ENCODE measurements at places on chromosomes 16 and 17.

GRCh38 chr17:74702116-74702871, 10.4 kb downstream of the CD300LF start:
- DNase-seq: no peak

DNA sequence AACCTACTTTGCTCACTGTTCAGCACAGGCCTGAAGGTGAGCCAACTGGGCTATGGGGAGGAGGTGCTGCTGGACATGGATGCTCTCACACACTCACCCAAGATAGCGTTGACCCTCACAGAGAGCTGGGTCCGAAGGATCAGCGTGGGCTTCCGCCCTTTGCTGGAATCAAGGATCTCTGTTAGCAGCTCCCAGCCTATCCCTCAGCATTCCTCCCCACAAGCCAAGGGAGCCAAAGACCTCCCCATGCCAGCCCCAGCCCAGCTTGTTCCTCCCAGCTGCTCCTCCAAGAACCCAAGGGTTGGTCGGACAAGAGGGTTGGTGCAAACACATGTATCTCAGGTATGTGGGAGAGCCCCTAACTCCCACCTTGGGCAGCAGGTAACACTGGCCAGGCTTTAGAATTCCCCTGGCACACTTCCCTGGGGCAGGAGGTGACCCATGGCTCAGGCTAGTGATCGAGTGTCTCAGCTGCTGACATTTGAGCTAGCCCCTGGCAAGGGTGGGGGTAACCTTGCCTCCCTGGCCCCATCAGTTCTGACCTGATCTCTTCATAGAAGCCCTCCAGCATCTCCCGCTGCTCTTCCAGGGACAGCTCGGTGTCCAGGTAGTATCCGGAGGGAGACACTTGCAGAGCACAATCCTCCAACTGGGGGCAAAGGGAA, 8.3 kb downstream of the FHOD1 start:
- DNase-seq: no peak

DNA sequence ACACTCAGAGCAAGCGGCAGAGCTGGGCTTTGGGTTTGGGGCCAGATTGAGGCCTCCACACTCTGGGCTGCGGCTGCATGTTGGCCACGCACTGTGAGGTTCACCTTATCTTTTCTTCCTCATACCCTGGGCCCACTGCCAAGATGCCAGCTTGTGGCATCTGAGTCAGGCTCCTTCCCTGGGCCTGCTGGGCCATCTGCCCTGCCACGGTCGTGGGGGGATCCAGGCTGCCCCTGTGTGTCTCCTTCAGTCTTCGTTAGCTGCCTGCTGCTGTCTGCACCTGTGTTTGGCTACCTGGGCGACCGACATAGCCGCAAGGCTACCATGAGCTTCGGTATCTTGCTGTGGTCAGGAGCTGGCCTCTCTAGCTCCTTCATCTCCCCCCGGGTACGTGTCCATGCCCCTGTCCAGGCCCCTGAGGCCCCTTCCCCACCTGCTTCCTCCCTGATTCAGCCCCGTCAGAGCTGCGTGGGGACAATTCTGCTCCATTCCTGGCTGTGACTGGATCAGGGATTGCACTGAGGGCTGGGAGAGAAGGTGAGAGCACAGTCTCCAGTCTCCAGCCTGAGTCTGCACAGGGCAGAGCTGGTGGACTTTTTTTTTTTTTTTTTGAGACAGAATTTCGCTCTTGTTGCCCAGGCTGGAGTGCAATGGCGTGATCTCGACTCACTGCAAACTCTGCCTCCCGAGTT, 11.2 kb downstream of the SPNS3 start:
- DNase-seq: no peak

- no peak for DNase-seq
These were observed 54.1 kb upstream of the CNEP1R1 start for GRCh38 chr16:49970797-49971431.

- DNase-seq: no peak
These were observed 41.1 kb upstream of the TANGO6 start for GRCh38 chr16:68802190-68802589.

DNA sequence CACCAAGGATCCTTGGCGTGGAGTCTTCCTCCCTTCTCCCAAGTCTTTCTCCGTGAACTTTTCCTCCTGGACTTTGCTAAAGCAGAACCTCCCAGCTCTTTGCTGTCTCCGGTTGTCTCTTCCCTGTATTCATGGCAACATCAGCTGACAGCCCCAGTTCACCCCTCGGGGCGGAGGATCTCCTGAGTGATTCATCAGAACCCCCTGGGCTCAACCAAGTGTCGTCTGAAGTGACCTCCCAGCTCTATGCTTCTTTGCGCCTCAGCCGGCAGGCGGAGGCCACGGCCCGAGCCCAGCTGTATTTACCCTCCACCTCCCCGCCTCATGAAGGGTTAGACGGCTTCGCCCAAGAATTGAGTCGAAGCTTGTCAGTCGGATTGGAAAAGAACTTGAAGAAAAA, 943 bp downstream of the CNTROB start:
- no peak for DNase-seq

GRCh38 chr17:39564211-39564848, 43.4 kb downstream of the NEUROD2 start:
- DNase-seq: no peak
